Jurkat, Clone E6-1 (cell line): ENCODE measurements at places on chromosomes 4 and X.

GRCh38 chr4:57064811-57065711 lies 45.1 kb downstream of the IGFBP7 start:
- no peak for DNase-seq

GRCh38 chr4:47876310-47876709 lies 38.1 kb downstream of the NFXL1 start:
- DNase-seq: no peak

GRCh38 chrX:153726286-153727122 lies 1.8 kb downstream of the ABCD1 start:
- no peak for DNase-seq

DNA sequence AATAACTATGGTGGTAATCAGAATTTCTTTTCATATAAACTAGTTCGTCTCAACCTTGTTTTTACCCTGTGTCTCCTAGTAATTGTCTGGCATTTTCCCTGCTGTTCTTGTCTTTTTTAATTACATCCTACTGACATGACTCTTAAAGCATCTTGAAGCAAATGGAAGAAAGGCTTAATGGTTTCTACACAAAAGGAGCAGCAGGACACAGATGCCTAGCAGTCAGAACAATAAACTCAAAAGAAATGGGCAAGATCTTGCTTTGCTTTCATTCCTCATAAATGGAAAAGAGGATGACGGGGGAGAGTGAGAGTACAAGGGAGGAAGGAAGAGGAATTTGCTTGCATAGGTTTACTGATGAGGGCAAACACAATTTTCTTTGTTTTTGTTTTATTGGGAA lies 293.2 kb upstream of the EMCN start:
- DNase-seq: no peak

- no peak for DNase-seq
Measured at GRCh38 chrX:150688911-150689451, 4.2 kb upstream of the MTMR1 start.

DNA sequence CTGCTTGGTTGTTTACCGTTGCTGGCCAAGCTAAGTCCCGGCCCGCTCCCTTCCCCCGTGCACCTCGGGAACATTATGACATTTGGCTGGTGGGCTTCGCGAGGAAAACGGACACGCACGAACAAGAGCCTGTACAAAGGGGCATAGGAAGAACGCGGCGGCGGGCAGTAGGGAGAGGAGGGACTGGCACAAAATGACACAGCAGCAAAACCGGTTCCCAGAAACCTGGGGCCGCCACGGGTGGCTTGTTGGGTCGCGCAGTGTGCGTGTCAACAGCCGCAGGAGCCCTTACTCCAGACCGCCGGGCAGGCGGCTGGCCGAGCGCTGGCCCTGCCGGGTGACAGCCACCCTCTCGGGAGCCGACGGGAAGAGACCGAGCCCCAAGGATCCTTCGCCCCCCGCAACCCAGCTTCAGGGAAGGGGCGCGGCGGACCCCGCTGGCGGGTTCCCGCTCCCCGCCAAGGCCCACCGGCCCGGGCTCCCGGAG lies 1.6 kb upstream of the LIN54 start:
- DNase-seq: no peak

GRCh38 chr4:173504181-173504503 lies 25.9 kb downstream of the HAND2 start:
- DNase-seq: no peak
